CD4-positive, alpha-beta memory T cell (primary cell): ENCODE measurements at places on chromosomes 5 and 9. TPM values are rescaled to one million over a fixed set of nuclear protein-coding genes. Genes with fewer than 3 reads are reported as not detected.

- H3K27ac ChIP-seq: peak overlapping the region; percentile 61
- H3K36me3 ChIP-seq: no peaks in the 10 kb centered on the region
- peak; percentile 86 for DNase-seq
- H3K4me1 ChIP-seq: peaks cover 55% of the 10 kb centered on the region
- H3K27me3 ChIP-seq: no peaks in the 10 kb centered on the region
- peak overlapping the region; percentile 20 for H3K4me3 ChIP-seq
These were observed 6.3 kb upstream of the GARIN3 start for GRCh38 chr5:157172403-157172802.

DNA sequence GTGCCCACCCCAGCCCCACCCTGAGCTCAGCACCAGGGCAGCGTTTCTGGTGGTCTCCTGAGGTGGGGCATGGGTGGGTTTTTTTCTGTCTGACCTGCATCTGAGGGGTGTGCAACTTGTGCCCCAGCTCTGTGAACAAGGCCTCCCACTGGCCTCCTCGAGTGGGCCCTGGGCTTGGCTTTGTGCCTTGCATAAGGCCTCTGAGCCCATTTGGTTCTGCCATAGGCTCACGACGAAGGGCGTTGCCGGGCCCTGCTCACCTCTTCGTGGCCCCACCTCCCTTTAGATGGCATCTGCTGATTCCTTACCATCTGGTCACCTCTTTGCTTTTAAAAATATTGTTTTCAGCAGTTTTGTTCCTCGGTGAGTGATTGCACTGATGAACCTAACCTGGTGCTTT is 127.1 kb upstream of the COL5A1 start:
- H3K27ac ChIP-seq: no peak overlapping the region
- H3K4me3 ChIP-seq: no peak overlapping the region
- no peak for DNase-seq
- H3K4me1 ChIP-seq: no peaks in the 10 kb centered on the region
- no peaks in the 10 kb centered on the region for H3K27me3 ChIP-seq

DNA sequence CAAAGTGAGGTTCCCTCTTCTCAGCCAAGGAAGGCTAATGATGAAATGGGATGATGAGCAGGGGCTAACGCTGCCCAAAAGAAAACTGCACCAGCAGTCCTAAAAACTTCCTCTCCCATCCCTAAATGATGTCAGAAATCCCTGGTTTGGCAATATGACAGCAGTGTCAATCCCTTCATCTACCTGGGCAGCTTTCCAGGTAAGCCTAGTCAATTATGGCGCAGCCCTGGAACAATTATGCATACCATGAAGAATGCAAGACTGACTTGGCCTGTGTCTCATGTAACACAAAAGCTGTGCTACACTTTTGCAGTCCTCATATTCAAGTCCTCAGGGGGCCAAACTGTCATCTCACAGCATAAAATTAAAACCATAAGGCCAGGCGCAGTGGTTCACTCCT is 7.0 kb downstream of the DMGDH start:
- no peak for DNase-seq
- H3K4me3 ChIP-seq: no peak overlapping the region
- no peaks in the 10 kb centered on the region for H3K4me1 ChIP-seq

- no peaks in the 10 kb centered on the region for H3K4me1 ChIP-seq
- H3K4me3 ChIP-seq: no peak overlapping the region
- H3K27me3 ChIP-seq: no peaks in the 10 kb centered on the region
- no peaks in the 10 kb centered on the region for H3K36me3 ChIP-seq
These were observed 85.1 kb downstream of the SAXO1 start for GRCh38 chr9:18947892-18948339.

Gene SPATA31E1
- total RNA-seq: not detected

DNA sequence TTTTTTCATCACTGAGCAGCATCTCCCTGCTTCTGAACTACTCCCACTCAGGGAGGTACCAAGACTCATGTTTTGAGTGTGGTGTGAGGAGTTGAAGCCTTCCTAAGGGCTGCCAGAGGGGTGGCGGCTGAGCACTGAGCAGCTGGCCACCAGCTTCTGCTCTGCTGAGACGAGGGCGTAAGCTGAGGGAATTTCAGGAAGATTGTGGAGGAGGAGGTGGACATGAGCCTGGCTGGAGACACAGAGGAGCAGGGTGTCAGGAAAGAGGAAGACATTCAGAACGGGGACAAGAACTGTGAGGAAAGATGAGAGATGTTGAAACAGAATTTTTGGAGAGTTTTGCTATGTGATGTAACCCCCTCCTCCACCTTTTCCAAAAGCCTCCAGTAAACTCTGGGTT is 7.8 kb downstream of the LCP2 start:
- peaks cover 77% of the 10 kb centered on the region for H3K36me3 ChIP-seq
- peaks cover 99% of the 10 kb centered on the region for H3K4me1 ChIP-seq
- H3K4me3 ChIP-seq: no peak overlapping the region
- DNase-seq: no peak
- H3K27ac ChIP-seq: peak overlapping the region; percentile 90

Gene C9
- not detected for total RNA-seq

DNA sequence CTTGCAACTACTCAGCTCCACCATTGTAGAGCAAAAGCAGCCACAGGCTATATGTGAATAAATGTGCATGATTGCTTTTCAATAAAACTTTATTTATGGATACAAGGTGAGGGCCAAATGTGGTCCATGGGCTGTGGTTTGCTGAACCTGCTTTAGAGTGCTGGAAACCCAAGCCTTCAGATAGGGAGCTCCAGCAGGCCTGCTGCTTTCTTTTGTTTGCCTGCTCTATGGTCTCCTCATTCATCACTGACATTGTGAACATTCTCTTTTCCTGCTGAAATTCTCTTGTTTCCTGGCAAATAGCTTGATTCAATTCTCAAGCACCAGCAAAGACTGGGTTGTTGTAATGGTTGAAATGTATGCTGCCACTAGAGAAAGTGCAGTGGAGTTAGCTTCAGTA is 26.0 kb downstream of the EGFLAM start:
- no peak for DNase-seq
- no peak overlapping the region for H3K4me3 ChIP-seq
- no peaks in the 10 kb centered on the region for H3K4me1 ChIP-seq
- H3K27ac ChIP-seq: no peak overlapping the region
- H3K27me3 ChIP-seq: no peaks in the 10 kb centered on the region

Gene GALNT12
- total RNA-seq: 11.1 TPM

DNA sequence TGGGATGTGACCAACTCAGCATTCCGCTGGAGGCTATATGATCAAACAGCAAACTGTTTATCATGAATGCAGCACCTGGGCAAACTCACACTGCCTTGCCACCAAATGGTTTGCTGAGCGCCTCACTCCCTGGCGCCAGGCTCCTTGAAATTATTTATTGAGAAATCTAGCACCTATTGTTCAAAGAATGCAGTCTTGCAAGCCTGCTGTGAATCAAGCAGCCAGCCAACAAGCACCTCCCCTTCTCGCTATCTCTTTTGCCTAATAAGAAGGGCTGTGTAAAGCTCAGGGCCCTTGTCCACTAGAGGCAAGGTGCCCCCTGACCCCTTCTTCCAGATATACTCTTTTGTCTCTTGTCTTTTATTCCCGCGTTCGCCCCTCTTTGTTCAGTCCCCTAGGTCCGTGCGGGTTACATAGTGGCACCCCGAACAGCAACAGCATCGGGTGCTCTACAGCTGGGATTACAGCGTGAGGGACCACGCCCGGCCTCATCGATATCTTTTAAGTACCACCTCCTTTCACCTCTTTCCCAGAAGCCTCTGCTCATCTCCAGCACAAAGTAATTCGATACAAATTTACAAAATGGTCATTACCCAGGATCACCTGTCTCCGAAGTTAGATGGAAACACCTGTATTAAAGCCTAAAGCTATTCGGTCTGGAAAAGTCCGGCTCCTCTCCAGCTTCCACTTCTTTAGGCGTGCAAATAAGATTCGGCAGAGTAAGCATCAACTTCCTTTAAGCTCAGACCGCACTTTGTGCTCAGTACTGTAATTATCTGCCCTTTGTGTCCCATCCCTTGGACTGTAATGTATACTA is 896 bp downstream of the RIGI start:
- peak overlapping the region; percentile 78 for H3K4me3 ChIP-seq
- no peaks in the 10 kb centered on the region for H3K27me3 ChIP-seq
- DNase-seq: peak; percentile 29
- H3K4me1 ChIP-seq: peaks cover 46% of the 10 kb centered on the region
- H3K27ac ChIP-seq: peak overlapping the region; percentile 94

GRCh38 chr5:32503261-32503660 is 58.7 kb upstream of the ZFR start:
- peaks cover 7% of the 10 kb centered on the region for H3K4me1 ChIP-seq
- no peak overlapping the region for H3K27ac ChIP-seq
- no peak overlapping the region for H3K4me3 ChIP-seq
- no peak for DNase-seq

GRCh38 chr5:16983972-16984371 is 47.9 kb upstream of the MYO10 start:
- H3K4me1 ChIP-seq: no peaks in the 10 kb centered on the region
- DNase-seq: no peak

- H3K27me3 ChIP-seq: no peaks in the 10 kb centered on the region
- H3K27ac ChIP-seq: no peak overlapping the region
- H3K4me3 ChIP-seq: no peak overlapping the region
- DNase-seq: no peak
- no peaks in the 10 kb centered on the region for H3K36me3 ChIP-seq
These were observed 32.7 kb upstream of the DAPK1 start for GRCh38 chr9:87464992-87465378.

Gene CTXN3
- not detected for total RNA-seq

DNA sequence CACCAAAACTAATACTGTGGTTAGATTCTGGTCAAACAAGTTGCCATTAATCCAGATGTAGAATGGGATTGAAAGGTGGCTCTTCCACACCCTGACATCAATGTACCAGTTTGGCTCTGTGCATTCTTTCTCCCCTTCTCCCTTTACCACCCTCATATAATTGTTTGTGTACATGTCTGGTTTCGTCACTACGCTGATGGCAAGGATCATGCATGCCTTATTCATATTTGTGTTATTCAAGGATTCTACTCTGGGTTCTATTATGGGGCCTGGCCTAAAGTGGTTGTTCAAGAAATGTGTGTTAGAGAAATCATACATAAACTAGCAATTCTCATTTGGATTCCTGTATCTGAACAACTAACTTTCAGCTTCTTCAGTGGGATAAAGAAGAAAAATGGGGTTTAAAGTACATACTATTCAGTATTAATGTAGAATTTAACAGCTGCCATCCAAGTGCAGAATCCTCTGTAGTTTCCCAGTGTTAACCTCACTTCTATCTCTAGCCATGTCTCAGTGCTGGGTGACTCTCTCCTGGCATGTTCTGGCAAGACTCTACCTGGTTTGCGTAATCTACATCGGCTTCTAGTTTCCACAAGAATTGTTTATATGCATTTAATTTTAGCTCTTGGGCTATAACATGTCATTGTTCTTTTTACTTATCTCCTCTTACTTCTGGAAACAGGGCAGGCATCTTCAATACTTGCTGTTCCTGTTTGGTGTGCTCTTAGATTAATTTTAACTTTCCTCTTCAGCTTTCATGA is 27.9 kb upstream of the CDKN2B start:
- no peak overlapping the region for H3K27ac ChIP-seq
- no peaks in the 10 kb centered on the region for H3K36me3 ChIP-seq
- no peaks in the 10 kb centered on the region for H3K27me3 ChIP-seq
- peaks cover 11% of the 10 kb centered on the region for H3K4me1 ChIP-seq

DNA sequence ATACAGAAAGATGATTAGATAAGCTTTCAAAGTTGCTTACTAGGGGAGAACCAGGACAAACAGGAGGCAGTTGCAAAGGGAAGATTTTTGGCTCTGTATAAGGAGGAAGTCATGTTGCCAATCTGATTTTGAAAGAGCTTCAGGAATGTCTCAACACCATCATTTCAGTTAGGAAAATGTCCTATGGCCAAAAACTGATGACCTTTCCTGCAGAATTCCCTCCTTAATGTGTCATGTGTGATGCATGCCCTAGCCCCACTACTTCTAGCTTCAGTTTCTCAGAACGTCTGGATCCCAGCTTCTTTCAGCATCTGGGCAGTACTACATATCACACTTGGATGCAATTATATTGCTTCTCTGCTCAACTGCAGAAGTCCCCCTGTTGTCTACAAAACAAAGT is 211.5 kb upstream of the NREP start:
- no peaks in the 10 kb centered on the region for H3K27me3 ChIP-seq
- H3K27ac ChIP-seq: no peak overlapping the region
- no peaks in the 10 kb centered on the region for H3K36me3 ChIP-seq
- no peak overlapping the region for H3K4me3 ChIP-seq

DNA sequence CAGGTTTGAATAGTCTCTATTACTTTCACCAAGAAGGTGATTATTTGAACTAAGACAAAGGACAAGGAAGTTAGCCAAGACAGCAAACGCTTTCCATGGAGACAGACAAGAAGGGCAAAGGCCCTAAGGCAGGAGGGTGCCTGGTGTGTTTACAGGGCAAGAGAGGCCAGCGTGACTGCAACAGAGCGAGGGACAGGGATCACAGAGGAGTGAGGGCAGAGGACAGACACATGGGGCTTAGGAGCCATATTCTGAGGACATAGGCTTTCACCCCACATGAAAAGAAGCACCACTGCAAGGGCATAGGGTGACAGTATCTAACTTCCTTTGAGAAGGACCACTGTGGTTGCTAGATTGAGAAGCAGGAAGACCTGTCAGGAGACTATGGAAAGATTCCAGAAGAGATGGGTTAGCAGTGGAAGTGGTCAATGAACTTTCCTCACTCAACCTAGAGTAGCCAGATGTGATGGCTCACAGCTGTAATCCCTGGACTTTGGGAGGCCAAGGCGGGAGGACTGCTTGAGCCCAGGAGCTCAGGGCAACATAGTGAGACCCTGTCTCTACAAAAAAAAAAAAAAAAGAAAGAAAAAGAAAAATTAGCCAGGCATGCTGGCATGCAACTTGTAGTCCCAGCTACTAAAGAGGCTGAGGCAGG is 5.0 kb upstream of the HAVCR1 start:
- no peak for DNase-seq
- no peaks in the 10 kb centered on the region for H3K36me3 ChIP-seq
- no peaks in the 10 kb centered on the region for H3K4me1 ChIP-seq
- no peak overlapping the region for H3K4me3 ChIP-seq
- no peaks in the 10 kb centered on the region for H3K27me3 ChIP-seq

DNA sequence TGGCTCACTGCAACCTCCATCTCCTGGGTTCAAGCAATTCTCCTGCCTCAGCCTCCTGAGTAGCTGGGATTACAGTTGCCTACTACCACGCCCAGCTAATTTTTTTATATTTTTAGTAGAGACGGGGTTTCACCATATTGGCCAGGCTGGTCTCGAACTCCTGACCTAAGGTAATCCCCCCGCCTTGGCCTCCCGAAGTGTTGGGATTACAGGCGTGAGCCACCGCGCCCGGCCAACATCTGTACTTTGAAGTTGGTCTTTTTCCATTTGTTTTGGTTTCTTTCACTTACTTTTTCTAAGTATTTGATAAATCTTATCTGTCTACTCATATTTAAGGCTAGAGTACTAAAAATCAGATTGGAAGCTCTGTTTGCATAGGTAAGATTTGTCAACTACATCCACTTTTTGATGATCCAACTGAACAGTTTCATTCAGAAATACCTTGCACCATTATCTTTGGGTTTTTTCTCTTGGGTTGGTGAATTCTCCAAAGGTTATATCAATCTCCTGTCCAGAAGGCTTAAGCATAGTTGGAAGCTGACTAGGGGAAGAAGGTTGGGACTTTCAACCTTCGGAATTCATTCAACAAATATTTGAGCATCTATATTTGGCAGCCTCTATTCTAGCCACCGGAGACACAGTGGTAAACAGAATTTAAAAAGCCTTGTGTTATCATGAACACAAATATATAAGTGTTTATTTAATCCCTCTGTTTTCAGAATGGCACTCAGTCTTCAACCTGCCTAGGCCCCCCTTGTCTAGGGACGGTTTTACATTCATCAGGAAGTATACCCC is 489.1 kb downstream of the RAB3C start:
- no peaks in the 10 kb centered on the region for H3K4me1 ChIP-seq
- H3K4me3 ChIP-seq: no peak overlapping the region
- H3K27ac ChIP-seq: no peak overlapping the region
- H3K36me3 ChIP-seq: no peaks in the 10 kb centered on the region

Gene SLC36A3
- total RNA-seq: not detected
